ENCODE measurements at places on chromosomes 2 and 18. TPM values are rescaled to one million over a fixed set of nuclear protein-coding genes. Genes with fewer than 3 reads are reported as not detected.

Gene TANC1
- total RNA-seq = 46.6 TPM

Gene MC2R
- not detected for total RNA-seq

Gene KIF3C
- 8.1 TPM for total RNA-seq

Gene NOL4
- total RNA-seq = not detected

Gene DPP4
- 110 TPM for total RNA-seq

Gene MATN3
- total RNA-seq = 0.26 TPM

Gene SIX3
- not detected for total RNA-seq

Data from aortic smooth muscle cell (primary cell).